Natural killer cell (primary cell): ENCODE measurements at places on chromosomes 16 and 17. TPM values are rescaled to one million over a fixed set of nuclear protein-coding genes. Genes with fewer than 3 reads are reported as not detected.

DNA sequence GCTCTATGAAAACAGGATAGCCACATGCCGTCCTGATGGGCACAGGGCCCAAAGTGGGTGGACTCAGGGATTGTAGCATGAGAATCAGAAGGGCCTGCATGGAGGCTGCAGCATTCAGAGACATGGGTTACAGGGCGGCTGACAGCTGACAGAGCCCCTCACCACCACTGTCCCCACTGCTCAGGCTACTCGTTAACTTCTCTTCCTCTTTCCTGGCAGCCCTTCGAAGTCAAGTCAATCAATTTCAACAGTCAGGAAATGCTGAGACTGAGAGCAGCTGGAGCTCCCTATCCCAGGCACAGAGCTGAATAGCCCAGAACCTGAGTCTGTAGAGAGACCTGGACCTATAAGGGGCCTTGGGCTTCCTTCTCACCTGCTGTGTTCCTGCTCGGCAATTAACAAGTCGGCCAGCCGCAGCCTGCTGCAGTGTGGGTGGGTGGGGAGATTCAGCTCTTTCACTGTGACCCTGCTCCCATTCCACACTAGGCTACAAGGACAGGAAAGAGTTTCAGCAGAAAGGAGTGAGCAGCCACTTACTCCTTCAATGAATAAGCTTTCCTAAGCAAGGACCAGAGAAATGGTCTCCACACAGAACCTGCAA is 76.9 kb downstream of the TEX14 start:
- DNase-seq = no peak
- no peak overlapping the region for H3K27ac ChIP-seq

DNA sequence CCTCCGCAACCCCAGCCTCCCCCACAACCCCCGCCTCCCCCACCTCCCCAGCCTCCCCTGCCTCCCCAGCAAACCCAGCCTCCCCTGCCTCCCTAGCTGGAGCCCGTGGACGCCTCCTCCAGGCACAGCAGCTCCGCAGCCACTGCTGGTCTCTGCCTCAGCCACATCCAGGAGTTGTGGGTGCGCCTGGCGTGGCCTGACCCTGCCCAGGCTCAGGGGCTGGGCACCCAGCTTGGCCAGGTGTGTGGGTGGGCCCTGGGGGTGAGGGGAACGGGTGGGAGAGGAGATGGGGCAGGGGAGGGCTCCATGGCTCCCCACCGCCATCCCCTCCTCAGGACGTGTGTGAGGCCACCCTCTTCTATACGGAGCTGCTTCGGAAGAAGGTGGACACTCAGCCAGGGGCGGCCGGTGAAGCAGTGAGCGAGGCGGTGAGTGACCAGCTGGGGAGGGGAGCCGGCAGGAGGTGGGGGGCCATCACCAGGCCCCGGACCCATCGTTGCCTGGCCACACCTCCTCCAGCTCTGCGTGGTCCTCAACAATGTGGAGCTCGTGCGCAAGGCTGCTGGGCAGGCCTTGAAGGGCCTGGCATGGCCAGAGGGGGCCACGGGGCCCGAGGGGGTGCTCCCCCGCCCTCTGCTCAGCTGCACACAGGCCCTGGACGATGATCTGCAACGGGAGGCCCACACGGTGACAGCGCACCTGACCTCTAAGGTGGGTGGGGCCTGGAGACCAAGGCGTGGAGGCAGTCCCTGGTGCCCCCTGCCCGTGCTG is 5.8 kb downstream of the TSR3 start:
- peaks cover 32% of the 10 kb centered on the region for H3K4me1 ChIP-seq
- no peaks in the 10 kb centered on the region for H3K27me3 ChIP-seq
- H3K4me3 ChIP-seq = no peak overlapping the region
- DNase-seq = no peak

Gene ADAD2
- total RNA-seq = not detected

Gene CHST6
- total RNA-seq = not detected

Gene ZPBP2
- not detected for total RNA-seq
